ENCODE measurements at places on chromosomes 6 and 20. TPM values are rescaled to one million over a fixed set of nuclear protein-coding genes. Genes with fewer than 3 reads are reported as not detected.

- H3K4me3 ChIP-seq, result no peak overlapping the region
- no peak overlapping the region for H3K27ac ChIP-seq
- DNase-seq, result no peak
Measured at GRCh38 chr6:25883536-25883935, 9.5 kb upstream of the SLC17A3 start.

DNA sequence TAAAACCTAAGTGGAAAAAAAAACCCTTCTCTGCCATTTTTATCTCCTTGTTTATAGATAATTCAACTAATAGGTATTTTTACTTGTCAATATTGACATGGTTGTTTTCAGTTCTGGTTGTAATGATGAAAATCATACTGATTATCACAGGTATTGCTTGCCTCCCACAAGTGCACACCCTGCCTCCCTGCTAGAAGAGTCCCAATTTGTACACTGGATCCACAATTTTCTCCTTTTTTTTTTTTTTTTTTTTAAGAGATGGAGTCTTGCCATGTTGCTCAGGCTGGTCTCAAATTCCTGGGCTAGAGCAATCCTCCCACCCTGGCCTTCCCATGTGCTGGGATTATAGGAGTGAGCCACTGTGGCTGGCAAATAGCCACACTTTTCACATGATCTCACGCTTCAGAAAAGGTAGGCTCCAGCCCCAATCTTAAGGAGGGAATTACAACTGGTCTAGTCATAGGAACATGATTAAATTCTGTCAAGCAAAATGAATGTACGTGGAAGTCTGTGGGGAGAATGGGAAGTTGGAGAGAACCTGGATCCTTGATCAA, 12.3 kb downstream of the DYNLT2 start:
- no peak overlapping the region for H3K27ac ChIP-seq
- no peak for DNase-seq
- H3K36me3 ChIP-seq, result no peaks in the 10 kb centered on the region
- no peak overlapping the region for H3K4me3 ChIP-seq
- H3K4me1 ChIP-seq, result no peaks in the 10 kb centered on the region

GRCh38 chr6:149012040-149012545, 265.3 kb downstream of the UST start:
- DNase-seq, result no peak
- H3K27ac ChIP-seq, result no peak overlapping the region
- no peaks in the 10 kb centered on the region for H3K36me3 ChIP-seq
- H3K27me3 ChIP-seq, result no peaks in the 10 kb centered on the region

GRCh38 chr20:34791289-34792020, 34.0 kb downstream of the NCOA6 start:
- peaks cover 4% of the 10 kb centered on the region for H3K36me3 ChIP-seq
- no peak for DNase-seq
- no peak overlapping the region for H3K27ac ChIP-seq
- H3K4me1 ChIP-seq, result peaks cover 3% of the 10 kb centered on the region
- H3K27me3 ChIP-seq, result no peaks in the 10 kb centered on the region

DNA sequence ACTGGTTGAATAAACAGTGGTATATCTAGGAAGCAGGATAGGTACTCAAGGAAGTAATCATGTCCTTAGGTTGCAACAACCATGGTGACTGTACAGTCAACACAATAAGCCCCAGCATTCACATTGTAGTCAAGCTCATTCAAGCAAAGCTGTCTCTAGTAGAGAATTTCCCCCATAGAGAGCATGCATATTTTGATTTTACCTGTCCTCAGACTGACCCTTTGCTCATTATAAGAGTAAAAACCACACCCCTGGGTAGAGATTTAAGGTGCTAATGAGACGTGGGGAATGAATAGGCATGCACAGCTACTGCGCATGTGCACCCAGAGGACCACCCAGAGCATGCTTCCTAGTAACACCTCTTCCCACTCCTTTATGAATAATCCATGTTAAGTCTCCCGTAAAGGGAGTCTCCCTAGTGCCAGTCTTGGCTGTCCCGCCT, 6.1 kb upstream of the RNF8 start:
- H3K27ac ChIP-seq, result no peak overlapping the region
- no peak for DNase-seq

DNA sequence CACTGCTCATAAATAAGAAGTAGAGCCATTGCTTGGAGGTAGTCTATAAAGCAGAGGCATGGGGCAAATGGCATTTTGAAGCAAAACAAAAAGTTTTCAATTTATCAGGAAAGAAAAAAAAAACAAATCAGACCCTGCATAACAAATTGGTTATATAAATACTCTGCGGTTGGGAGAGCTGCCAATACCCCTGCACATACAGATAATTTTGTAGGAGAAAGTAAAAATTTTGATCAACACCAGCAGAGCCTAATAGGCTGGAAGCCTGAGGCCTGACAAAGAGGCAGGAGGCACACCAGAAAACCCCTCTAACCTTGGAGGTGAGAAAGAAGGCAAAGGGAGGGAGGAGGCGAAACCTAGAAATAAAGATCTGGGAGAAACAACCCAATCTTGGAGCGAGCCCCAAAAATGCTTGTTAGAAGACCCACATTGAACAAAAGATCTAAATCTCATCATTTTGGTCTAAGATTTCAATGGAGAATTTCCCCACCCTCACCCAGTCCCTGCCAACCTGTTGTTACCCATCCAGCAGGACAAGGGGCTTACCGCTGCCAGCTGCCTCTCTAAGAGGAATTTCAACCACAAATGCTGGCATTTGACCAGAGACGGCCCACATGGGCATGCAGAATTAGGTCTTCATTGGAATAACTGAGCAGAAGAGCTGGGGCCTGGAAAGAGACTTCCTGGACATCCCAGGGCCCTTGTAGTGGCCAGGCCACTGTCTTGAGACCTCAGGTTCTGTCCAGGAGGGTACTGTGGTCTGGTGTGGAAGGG, 28.4 kb downstream of the FOXA2 start:
- peaks cover 2% of the 10 kb centered on the region for H3K4me1 ChIP-seq
- peaks cover 6% of the 10 kb centered on the region for H3K36me3 ChIP-seq
- no peak for DNase-seq

RAET1L gene
- not detected for total RNA-seq

SMOC2 gene
- 0.20 TPM for total RNA-seq

SAMD5 gene
- total RNA-seq, result 0.93 TPM

KIF13A gene
- total RNA-seq, result 43.8 TPM

SALL4 gene
- 333 TPM for total RNA-seq
